ENCODE measurements at places on chromosomes 13 and 19.

- DNase-seq = no peak
Measured at GRCh38 chr13:30711375-30711774, 24.0 kb upstream of the ALOX5AP start.

DNA sequence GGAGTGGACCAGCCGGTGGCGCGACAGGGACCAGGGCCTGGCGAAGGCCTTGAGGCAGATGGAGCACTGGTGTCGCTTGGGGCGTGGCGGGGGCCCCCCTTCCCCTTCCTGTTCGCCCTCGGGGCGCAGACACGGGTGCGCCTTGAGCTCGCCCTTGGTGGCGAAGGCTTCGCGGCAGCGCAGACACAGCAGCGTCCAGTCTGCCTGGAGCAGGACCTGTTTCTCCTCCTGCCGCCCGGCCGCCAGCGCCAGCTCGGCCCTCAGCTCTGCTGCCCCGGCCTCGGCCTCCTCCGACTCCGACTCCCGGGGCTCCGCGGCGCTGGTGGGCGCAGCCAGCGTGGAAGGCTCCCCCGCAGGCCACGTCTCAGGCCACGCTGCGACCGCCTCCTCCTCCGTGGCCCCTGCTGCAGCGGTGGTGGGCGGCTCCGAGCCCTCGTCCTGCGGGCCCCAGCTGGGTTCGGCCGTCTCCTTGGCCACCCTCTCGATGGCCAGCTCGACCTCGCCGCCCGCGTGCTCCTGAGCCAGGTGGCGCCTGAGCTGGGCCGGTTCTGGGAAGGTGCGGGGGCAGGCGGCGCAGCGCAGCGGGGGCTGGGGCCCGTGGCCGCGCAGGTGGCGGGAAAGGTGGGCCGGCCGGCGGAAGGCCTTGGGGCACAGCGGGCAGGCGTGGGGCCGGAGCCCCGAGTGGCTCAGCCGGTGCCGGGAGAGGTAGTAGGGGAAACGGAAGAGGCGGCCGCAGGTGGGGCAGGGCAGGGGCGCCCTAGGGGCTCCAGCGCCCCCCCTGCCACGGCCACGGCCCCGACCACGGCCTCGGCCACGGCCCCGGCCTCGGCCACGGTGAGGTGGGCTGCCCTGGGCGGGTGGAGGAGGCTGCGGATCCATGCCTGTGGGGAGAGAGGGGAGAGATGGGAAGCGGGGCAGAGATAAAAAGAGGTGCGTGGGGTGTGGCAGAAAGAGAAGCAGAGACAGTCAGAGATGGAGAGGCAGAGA, 1.6 kb downstream of the ZNF579 start:
- DNase-seq = no peak

- peak; percentile 53 for DNase-seq
Measured at GRCh38 chr19:1690699-1691307, 38.4 kb upstream of the TCF3 start.

GRCh38 chr13:65889368-65889767, 1340.8 kb downstream of the PCDH9 start:
- DNase-seq = no peak

DNA sequence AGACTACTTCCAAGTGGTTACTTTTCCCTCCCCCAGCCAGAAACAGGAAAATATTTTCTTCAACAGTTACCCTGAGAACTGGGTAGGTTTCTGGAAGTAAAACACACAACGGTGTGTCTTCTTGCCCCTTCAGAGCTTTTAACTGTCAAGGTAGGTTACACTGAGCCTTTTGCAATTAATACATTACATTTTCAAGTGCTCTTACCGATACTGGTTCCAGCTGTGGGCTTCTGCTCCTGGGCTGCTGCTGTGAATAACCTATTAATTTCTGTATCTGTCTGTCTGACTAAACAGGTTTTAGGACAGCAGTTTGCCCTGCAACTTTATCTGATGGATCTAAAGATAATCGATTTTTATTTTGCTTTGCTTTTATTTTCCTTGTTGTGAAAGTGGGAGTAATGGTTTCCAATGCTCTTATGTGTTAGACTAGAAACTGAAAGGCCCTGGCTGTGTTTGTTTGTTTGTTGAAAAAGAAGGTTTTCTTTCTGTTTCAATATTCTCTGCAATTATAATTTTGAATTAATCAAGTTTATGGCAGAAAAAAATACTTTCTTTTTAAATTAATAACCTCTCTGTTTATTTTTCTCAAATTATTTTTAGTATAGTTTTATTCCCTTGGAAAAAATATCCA, 196.7 kb upstream of the SLITRK6 start:
- no peak for DNase-seq

DNA sequence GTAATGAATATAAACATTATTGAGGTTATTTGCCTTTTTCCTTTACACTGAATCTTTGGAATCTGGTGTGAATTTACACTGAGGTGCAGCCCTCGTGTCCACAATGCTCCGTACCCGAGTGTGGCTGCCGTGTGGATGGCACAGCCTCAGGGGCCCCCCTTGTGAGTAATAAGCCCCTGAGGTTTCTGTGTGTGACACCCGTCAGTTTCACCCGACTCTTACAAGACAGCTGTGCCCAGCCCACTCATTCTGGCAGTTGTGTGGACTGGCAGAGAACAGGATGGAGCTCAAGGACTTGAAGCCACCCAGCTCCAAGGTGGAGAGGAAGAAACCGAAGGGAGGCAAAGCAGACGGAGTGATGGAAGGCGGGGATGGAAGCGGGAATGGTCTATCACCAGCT, 7.8 kb downstream of the PROZ start:
- no peak for DNase-seq

GRCh38 chr19:49875857-49876421, 1.2 kb downstream of the AKT1S1 start:
- DNase-seq = peak; percentile 58

- peak; percentile 47 for DNase-seq
Measured at GRCh38 chr13:99941086-99941485, 30.5 kb downstream of the ZIC5 start.

DNA sequence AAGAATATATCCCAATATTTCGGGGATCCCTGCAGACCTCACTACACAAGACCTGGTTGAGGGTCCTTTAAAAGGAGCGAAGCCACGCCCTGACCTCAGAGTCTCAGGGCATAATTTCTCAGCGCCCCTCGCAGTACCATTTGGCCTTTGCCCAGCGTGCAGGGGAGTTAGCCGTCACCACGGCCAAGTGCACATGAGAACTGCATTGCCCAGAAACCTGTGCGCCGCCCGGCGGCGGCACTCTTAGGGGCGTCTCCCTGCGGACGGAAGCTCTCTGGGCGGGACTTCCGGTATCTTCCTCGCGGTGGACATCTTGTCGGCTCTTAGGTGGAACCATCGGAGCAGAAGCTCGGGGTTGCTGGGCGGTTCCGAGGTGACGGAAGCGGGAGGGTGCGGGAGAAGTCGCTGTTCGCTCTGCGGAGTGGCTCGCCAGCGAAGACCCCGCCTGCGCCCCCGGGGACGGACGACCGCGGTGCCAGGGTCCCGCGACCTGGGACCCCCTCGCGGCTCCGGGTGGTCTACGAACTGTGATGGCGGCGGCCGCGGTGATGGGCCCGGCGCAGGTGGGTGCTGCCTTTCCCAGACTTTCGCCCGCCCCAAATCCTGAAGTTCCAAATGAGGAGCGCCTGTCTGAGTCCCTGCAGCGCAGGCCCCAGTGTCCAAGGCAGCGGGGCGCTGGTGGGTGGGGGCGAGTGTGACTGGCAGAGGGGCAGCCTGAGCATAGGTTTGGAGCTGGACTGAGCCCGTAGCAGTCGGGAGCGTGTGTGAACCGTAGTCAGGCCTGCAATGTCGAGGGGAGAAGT, at the start of gene ZNF134:
TSS of gene ZNF134 (plus strand) at position 302 of the 803 bp plus-strand sequence. CDS start 5,227 bp downstream, outside the sequence.
- DNase-seq = peak; percentile 77

DNA sequence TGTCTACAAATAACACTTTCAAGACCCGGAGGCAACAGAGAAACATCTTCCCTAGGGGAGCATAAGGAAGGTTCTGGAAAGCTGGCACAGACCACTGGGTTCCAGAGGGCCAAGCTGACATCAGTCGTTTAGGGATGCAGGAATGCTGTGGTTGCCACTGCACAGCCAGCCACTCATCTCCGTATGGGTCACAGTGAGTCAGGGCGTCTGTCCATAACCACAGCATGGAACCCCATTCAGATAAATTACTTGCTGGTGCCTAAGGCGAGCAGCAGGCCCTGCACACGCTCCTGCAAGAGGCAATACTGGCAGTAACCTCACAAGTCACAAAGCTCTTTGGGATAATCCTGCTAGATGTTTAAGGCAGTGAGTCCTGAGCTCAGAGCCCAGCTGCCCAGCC, 140.9 kb upstream of the UBL3 start:
- no peak for DNase-seq

DNA sequence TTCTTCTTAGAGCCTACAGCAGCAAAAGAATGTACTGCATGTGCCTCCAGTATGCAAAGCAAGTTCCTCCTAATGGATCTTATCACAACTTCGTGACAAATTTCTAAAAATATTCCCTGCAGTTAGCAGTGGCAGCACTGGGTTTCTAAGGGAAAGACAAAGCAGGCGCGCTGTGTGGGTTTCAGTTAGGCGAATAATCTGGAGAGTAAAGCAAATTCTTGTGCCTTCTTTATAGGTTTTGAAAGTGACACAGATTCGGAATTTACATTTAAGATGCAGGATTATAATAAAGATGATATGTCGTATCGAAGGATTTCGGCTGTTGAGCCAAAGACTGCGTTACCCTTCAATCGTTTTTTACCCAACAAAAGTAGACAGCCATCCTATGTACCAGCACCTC, 167.9 kb downstream of the LMO7 start:
- no peak for DNase-seq

DNA sequence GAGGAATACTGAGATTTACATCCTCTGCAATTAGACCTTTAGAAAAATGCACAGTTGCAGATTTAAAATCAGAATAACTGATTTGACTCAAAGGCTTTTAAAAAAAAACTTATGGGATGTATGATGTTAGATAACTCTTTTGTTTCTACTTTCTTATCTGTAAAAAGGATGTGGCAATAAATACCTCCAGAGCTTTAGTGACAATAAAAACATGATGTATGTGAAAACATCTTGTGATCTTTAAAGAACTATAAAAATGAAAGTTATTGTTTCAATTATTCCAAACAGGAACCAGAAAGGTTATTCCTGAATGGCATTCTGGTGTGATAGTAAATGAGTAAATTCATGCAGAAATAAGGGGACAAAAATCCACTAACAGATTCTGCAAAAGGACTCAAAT, 2712.2 kb upstream of the PCDH20 start:
- DNase-seq = no peak

GRCh38 chr13:46101002-46101401, 3.8 kb downstream of the CPB2 start:
- no peak for DNase-seq

DNA sequence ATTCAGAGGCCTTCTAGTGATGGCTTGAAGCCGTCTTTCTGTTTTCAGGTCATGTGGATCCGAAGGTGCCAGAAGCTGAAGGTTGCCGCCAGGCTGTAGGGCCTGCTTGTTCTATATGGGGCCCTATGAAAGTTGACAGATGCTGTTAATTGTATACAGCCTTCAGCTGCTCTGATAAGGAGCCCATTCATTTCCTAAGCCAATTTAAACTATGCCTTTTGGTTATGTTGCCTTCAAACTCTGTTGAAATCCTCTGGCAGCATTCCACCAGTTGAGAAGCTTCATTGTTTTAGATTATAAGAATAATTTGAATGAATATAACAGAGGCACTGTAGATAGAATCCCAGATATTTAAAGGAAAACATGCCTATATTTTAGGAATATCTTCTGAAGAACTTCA, 34.4 kb downstream of the RAP2A start:
- no peak for DNase-seq

- DNase-seq = peak; percentile 56
Measured at GRCh38 chr19:33291623-33292534, 10.5 kb downstream of the CEBPA start.

DNA sequence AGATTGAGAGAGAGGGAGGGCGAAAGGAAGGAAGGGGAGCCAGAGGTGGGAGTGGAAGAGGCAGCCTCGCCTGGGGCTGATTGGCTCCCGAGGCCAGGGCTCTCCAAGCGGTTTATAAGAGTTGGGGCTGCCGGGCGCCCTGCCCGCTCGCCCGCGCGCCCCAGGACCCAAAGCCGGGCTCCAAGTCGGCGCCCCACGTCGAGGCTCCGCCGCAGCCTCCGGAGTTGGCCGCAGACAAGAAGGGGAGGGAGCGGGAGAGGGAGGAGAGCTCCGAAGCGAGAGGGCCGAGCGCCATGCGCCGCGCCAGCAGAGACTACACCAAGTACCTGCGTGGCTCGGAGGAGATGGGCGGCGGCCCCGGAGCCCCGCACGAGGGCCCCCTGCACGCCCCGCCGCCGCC, at the start of gene TNFSF11:
TSS of gene TNFSF11 (plus strand) at position 142 of the 400 bp plus-strand sequence. CDS start at position 294, 152 bp downstream.
- DNase-seq = no peak

DNA sequence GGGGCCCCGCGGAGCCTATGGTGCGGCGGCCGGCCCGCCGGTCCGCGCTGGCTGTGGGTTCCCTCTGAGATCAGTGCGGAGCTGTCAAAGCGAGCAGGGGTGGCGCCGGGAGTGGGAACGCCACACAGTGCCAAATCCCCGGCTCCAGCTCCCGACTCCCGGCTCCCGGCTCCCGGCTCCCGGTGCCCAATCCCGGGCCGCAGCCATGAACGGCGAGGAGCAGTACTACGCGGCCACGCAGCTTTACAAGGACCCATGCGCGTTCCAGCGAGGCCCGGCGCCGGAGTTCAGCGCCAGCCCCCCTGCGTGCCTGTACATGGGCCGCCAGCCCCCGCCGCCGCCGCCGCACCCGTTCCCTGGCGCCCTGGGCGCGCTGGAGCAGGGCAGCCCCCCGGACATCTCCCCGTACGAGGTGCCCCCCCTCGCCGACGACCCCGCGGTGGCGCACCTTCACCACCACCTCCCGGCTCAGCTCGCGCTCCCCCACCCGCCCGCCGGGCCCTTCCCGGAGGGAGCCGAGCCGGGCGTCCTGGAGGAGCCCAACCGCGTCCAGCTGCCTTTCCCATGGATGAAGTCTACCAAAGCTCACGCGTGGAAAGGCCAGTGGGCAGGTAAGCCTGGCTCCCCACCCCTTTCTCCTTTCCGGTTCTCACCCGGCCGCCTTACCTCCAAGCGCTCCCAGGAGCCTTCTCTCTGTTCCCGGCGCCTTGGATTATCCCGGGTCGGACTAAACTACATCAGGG, at the start of gene PDX1:
TSS of gene PDX1 (plus strand) at position 67 of the 743 bp plus-strand sequence. CDS start at position 206, 139 bp downstream.
- peak; percentile 98 for DNase-seq

- DNase-seq = no peak
Measured at GRCh38 chr13:94224670-94225069, 254.8 kb downstream of the DCT start.

- no peak for DNase-seq
Measured at GRCh38 chr19:17797424-17798201, 2.7 kb downstream of the B3GNT3 start.

- DNase-seq = no peak
Measured at GRCh38 chr13:29936051-29936813, 85.8 kb upstream of the UBL3 start.

- DNase-seq = peak; percentile 49
Measured at GRCh38 chr13:93767917-93768409, 541.4 kb downstream of the GPC6 start.

GRCh38 chr13:31887286-31887685, 144.3 kb upstream of the FRY start:
- no peak for DNase-seq
